ENCODE measurements at places on chromosomes 11 and 22. TPM values are rescaled to one million over a fixed set of nuclear protein-coding genes. Genes with fewer than 3 reads are reported as not detected.

SAA1 gene
- total RNA-seq = not detected

TUBGCP6 gene
- total RNA-seq = 93.9 TPM

RFPL1 gene
- total RNA-seq = not detected

GRCh38 chr11:79092791-79093353, 348.0 kb downstream of the TENM4 start:
- DNase-seq = no peak

GRCh38 chr11:127027000-127027399, 26.4 kb upstream of the KIRREL3 start:
- no peak for DNase-seq

GRCh38 chr11:75188671-75189070, 37.8 kb downstream of the SLCO2B1 start:
- DNase-seq = no peak

DNA sequence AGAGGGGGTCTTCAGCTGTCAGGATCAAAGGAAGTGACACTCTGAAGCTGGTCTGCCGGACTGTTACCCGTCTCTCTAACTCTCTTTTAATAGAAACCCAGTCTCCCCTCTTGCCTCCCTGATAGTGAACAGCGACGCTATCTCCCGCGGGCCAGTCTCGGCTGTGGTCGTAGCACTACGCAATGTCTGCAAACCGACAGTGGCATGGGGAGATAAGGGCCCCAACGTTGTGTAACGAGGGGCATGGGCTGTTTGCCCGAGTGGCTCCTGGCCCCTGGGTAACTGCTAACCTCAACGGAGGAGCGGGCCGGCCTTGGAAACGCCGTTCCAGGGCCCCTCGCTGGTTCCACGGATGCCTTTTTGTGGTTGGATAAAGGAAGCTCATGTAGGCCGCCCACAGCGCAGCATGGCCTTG, 23.3 kb downstream of the ZBTB16 start:
- peak; percentile 51 for DNase-seq

DNA sequence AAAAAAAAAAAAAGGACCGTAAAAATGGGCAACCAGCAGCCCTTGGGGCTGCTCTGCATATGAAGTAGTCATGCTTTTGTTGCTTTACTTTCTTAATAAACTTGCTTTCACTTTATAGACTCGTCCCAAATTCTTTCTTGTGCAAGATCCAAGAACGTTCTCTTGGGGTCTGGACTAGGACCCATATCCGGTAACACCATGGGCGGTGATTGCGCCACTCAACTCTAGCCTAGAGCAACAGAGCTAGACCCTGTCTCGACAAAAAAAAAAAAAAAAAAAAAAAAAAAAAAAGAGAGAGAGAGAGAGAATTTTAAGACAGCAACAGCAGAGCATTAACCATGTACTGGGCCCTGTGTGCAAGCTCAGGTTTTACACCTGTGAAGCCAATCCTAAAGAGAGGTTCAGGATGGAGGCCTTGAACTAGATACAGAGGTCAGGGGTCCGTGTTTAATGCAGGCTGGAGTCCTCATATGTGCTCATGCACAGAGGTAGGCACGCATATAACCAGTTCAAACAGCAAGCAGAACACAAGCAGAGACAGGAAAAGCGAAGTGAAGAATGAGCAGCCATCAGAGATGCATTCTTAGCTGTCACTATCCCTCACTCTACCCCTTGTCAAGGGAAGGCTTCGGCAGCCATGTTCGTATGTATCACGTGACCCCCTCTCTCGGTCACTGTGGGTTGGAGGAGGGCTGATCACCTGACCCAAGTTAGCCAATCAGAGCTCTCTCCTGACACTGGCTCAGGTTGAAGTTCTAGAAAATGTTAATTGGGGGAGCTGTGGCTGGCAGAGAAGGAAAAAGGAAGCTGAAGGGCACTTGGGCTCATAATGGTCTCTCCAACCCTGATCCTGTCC, 16.7 kb upstream of the SYT12 start:
- DNase-seq = no peak

DNA sequence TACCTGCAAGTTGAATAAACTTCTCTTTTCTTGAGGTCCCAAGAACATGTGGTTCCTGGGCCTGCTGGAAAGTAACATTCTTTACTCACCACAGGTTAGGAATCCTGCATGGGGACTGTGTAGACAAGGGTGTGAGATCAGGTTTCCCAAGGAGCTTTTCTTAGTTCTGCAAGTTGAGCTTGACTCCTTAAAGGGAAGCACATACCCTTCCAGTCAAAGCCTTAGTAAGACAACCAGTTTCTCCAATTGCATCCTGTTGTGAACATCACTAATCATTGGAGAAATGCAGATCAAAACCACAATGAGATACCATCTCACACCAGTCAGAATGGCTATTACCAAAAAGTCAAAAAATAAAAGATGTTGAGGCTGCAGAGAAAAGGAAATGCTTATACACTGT, 48.3 kb upstream of the PAK1 start:
- no peak for DNase-seq

Data from stomach (tissue), 19 donors.